ENCODE measurements at places on chromosomes 13 and 19. TPM values are rescaled to one million over a fixed set of nuclear protein-coding genes. Genes with fewer than 3 reads are reported as not detected.

GRCh38 chr19:1495799-1496713, 5.1 kb downstream of the REEP6 start:
- H3K4me3 ChIP-seq = no peak overlapping the region
- H3K36me3 ChIP-seq = no peaks in the 10 kb centered on the region

DNA sequence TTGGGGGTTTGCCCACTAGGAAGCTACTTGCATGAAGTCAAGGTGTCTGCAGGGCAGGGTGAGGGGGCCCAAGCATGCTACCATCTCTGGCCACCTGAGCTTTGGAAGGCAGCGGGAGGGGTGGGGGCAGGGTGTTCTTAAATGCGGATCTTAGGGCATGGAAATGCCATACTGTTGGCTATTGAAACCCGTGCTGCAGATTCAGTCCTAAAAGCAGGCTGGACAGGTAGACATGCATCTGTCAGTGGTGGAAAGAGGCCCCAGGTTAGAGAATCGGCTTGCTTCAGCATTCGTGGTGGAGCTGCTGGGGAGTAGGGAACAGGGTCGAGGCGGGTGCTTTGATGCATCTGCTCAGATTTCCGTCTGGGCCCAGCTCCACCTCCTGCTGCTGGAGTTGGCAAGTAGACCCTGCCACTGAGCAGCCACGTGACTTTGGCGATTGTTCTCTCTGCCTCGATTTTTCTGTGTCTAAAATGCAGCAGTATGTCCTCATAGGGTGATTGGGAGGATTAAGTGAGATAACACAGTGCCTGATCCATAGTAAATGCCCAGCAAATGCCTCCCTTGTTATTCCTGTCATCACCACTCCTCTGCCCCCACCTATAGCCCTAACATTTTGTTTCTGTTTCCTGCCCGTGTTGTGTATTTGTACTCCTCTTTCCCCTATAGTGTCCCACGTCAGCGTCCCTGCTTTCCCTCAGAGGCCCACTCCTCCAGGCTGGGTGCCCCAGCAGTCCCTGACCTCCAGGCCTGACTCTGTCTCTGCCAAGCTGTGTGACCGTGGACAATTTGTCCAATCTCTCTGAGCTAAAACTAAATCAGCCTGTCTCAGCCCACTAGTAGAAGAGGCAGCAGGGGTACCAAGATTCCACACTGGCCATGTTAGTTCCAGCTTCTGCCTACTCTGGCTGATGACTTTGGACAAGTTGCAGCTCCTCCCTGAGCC, 5.8 kb downstream of the PPP1R37 start:
- peak; percentile 58 for DNase-seq
- no peaks in the 10 kb centered on the region for H3K27me3 ChIP-seq
- no peak overlapping the region for H3K27ac ChIP-seq
- H3K36me3 ChIP-seq = no peaks in the 10 kb centered on the region

GRCh38 chr19:17183271-17183761, 31.8 kb upstream of the USE1 start:
- no peaks in the 10 kb centered on the region for H3K4me1 ChIP-seq
- no peak overlapping the region for H3K27ac ChIP-seq
- no peaks in the 10 kb centered on the region for H3K27me3 ChIP-seq
- no peak overlapping the region for H3K4me3 ChIP-seq

Gene GMIP
- 2.9 TPM for total RNA-seq

DNA sequence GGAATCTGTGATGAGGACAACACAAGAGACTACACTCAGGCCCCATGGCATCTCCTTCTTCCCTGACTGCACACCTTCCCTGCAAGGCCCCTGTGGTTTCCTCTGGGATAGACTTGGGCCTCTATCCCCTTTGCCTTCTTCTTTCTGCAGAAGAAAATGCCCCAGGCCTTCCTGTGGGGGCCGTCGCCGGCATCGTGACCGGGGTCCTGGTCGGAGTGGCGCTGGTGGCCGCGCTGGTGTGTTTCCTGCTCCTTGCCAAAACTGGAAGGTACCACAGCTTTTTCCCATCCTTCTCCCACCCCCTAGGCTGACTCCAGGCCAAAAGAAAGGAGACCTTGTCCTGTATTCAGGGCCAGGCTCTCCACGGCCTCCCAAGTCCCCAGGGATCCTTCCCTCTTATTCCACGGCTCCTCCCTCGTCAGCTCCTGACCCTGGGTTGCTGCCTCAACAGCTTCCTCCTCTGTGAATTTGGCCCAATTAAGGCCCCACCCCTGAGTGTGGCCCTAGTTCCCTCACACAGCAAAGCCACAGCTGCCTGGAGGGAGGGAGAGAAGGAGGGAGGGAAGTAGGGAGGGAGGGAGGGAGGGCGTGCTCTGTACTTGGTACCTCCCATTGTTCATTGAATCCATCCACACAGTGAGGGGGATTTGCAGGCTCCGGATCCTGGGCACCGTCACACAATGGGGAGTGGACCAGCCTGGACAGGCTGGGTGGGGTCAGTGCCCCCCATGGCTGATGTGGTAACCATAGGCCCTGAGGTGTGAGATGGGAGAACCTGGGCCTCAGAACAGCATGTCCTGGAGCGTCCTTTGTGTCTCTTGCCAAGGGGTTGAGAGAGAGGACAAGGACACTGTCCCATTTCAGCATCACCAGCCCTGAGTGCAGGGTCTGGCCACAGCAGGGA, 12.5 kb downstream of the CEACAM3 start:
- no peak overlapping the region for H3K27ac ChIP-seq
- no peak overlapping the region for H3K4me3 ChIP-seq
- H3K27me3 ChIP-seq = no peaks in the 10 kb centered on the region
- peak; percentile 30 for DNase-seq
- H3K4me1 ChIP-seq = no peaks in the 10 kb centered on the region
- no peaks in the 10 kb centered on the region for H3K36me3 ChIP-seq

DNA sequence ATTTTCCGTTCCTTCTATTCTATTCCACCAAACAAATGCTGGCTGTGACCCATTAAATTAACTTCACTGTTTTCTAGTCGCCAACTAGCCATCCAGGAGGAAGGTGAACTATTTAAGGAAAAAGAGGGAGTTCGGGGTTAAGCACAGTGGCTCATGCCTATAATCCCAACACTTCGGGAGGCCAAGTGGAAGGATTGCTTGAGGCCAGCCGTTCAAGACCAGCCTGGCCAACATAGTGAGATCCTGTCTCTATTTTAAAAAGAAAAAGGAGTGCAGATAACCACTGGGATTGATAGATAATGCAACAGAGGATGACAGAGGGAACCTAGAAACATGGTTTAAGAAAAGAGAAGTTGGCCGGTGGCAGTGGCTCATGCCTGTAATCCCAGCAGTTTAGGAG, 44.7 kb downstream of the SPTBN4 start:
- no peaks in the 10 kb centered on the region for H3K36me3 ChIP-seq
- no peak overlapping the region for H3K4me3 ChIP-seq
- peaks cover 28% of the 10 kb centered on the region for H3K27me3 ChIP-seq

Gene TSSK6
- total RNA-seq = 0.50 TPM

Gene KCNRG
- not detected for total RNA-seq

GRCh38 chr19:11384778-11385129, 640 bp upstream of the EPOR start:
- no peak for DNase-seq
- H3K36me3 ChIP-seq = no peaks in the 10 kb centered on the region
- no peaks in the 10 kb centered on the region for H3K27me3 ChIP-seq
- peaks cover 7% of the 10 kb centered on the region for H3K4me1 ChIP-seq

Gene LYPD3
- total RNA-seq = 0.37 TPM

GRCh38 chr19:14439014-14439413, 5.9 kb downstream of the PKN1 start:
- no peaks in the 10 kb centered on the region for H3K27me3 ChIP-seq
- no peak overlapping the region for H3K27ac ChIP-seq
- peaks cover 68% of the 10 kb centered on the region for H3K4me1 ChIP-seq

Gene MISP3
- 9.7 TPM for total RNA-seq

Gene PLA2G4C
- total RNA-seq = 29.8 TPM

Gene PRSS57
- total RNA-seq = not detected

GRCh38 chr19:14031719-14032480, at the start of gene IL27RA:
TSS of gene IL27RA (plus strand) at chr19:14031762. CDS start at chr19:14031873, 111 bp downstream.
- H3K4me1 ChIP-seq = peaks cover 9% of the 10 kb centered on the region
- peak within 1 kb of the TSS; percentile 73 for H3K4me3 ChIP-seq
- DNase-seq = peak; percentile 76
- peak within 1 kb of the TSS; percentile 91 for H3K27ac ChIP-seq
- no peaks in the 10 kb centered on the region for H3K27me3 ChIP-seq

DNA sequence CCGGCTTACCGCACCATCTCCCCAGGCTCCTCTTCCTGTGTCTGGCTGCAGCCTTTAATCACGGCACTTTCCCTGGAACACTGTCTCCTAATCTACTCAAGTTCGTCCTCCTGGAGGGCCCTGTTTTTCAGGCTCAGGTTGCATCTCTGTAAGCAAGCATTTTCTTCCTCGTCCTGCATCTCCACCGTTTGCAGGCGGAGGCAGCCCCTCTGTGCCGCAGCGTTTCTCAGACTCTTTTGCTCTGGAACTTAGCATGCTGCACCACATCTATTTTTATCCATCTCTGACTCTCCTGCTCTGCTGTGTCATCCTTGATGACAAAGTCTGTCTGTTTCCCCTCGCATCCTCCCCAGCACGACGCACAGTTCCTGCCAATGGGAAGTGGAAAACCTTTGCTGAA, 117.5 kb downstream of the ATP8A2 start:
- H3K4me3 ChIP-seq = no peak overlapping the region
- no peaks in the 10 kb centered on the region for H3K36me3 ChIP-seq
- H3K27ac ChIP-seq = no peak overlapping the region
- peaks cover 15% of the 10 kb centered on the region for H3K27me3 ChIP-seq
- H3K4me1 ChIP-seq = no peaks in the 10 kb centered on the region

DNA sequence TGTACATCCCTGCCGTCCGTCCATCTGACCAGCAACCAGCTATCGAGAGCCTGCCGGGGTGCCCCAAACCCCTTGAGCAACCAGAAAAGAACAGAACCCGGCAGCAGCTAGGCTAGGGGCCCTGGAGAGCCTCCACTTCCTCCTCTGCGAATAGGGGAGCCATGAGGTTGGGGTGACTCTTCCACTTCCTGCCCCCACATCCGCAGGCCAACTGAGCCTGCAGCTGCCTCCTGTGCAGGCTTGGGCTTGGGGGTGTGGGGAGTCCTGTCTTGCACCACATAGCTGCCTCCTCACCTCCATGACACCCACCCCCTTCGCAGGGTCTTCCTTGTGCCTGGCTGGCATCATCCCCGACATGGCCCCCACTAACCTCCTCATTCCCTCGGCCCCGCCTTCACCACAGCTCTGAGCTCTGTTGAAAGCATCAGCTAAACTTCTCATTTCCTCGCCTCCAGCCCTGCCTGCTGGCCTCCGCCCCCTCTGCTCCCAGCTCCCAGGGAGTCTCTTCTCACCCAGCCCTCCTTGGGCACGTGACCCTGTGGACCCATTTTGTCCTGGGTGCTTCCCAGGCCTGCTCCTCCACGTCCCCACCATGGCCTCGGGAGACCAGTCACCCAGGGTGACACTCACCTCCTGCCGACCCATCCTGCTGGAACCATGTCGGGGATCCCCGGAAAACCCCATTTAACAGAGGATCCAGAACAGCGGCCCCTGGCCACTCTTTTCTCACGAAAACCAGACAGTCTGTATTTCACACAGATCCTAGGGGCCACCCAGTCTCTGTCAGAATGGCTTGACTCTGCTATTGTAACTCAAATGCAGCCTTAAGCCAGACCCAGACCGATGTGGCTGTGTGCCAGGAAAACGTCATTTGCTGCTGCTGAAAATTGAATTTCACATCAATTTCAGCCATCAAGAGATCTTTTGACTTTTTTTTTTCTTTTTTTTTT, 50.4 kb downstream of the MYO9B start:
- peak overlapping the region; percentile 9 for H3K4me3 ChIP-seq
- DNase-seq = peak; percentile 74
- peaks cover 8% of the 10 kb centered on the region for H3K36me3 ChIP-seq

DNA sequence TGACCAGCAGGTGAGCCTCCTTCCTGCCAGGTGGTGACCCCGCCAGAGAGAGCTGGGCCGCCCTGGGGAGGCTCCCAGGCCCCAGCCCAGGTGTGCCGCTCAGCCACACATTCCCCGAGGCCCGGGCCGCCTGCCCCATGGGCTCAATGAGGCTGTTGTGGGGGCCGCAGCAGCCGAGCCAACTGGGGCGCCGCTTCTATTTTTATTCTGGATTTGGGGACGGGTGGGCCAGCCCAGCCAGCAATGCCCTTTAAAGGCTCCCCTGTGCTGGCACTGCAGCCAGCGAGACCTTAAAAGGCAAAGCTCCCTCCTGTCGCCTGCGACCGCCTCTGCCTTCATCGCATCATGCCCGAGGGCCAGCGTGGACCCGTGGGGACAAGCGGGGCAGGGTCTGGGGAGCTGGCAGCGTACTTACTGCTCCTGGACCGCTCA, 17.7 kb upstream of the CRTC1 start:
- DNase-seq = no peak
- peaks cover 50% of the 10 kb centered on the region for H3K36me3 ChIP-seq
- H3K4me3 ChIP-seq = no peak overlapping the region
- H3K4me1 ChIP-seq = peaks cover 5% of the 10 kb centered on the region
- H3K27me3 ChIP-seq = no peaks in the 10 kb centered on the region

GRCh38 chr19:35929876-35930275, 6.3 kb upstream of the LRFN3 start:
- H3K36me3 ChIP-seq = no peaks in the 10 kb centered on the region
- no peak overlapping the region for H3K4me3 ChIP-seq
- H3K27me3 ChIP-seq = no peaks in the 10 kb centered on the region
- no peak for DNase-seq
- no peak overlapping the region for H3K27ac ChIP-seq
- H3K4me1 ChIP-seq = peaks cover 12% of the 10 kb centered on the region

DNA sequence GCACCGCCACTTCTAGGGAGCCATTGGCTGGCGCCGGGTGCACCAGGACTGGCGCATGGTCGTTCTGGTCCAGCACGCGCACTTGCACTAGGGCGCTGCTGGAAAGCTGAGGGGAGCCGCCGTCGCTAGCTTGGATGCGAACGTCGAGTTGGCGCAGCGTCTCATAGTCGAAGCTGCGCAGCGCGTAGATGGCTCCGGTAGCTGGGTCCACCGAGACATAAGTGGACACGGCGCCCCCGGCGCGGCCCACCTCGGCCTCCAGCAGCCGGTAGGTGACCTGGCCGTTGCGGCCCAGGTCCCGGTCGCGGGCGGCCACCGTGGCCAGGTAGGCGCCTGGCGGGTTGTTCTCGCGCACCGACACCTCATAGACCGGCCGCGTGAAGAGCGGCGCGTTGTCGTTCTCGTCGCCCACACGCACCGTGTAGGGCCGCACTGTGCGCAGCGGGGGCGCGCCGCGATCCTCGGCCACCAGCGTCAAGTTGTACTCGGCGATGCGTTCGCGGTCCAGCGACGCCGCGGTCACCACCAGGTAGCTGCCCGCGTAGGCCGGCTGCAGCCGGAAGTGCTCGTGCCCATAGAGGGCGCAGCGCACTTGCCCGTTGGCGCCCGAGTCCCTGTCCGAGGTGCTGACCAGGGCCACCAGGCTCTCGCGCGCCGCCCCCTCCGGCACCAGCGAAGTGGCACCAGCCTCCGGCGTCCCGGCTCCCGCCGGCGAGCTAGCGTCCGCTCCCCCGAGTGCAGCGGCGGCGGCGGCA, 1.7 kb downstream of the PCDH8 start:
- peak; percentile 67 for DNase-seq
- peaks cover 70% of the 10 kb centered on the region for H3K27me3 ChIP-seq
- no peak overlapping the region for H3K4me3 ChIP-seq
- no peaks in the 10 kb centered on the region for H3K36me3 ChIP-seq
- H3K27ac ChIP-seq = no peak overlapping the region

- H3K4me1 ChIP-seq = no peaks in the 10 kb centered on the region
- no peak for DNase-seq
- H3K36me3 ChIP-seq = no peaks in the 10 kb centered on the region
- H3K4me3 ChIP-seq = no peak overlapping the region
- no peak overlapping the region for H3K27ac ChIP-seq
Observed at GRCh38 chr19:31372246-31372781, 23.1 kb upstream of the TSHZ3 start.

Measured in heart left ventricle (tissue), 16 donors.